ENCODE measurements at places on chromosomes 3 and 15. TPM values are rescaled to one million over a fixed set of nuclear protein-coding genes. Genes with fewer than 3 reads are reported as not detected.

HCN4 gene
- 0.49 TPM for polyA plus RNA-seq

C3orf33 gene
- 12.5 TPM for polyA plus RNA-seq

SH2D7 gene
- 2.6 TPM for polyA plus RNA-seq

SETMAR gene
- polyA plus RNA-seq = 15.5 TPM

NECTIN3 gene
- polyA plus RNA-seq = 35.0 TPM

A4GNT gene
- polyA plus RNA-seq = 0.07 TPM

GPR149 gene
- polyA plus RNA-seq = not detected

SEMA3G gene
- 2.9 TPM for polyA plus RNA-seq

SNX33 gene
- polyA plus RNA-seq = 16.6 TPM

RHOA gene
- 332 TPM for polyA plus RNA-seq

SEMA5B gene
- 5.4 TPM for polyA plus RNA-seq

VGLL4 gene
- 49.6 TPM for polyA plus RNA-seq

AHSG gene
- 1.8 TPM for polyA plus RNA-seq

PLIN1 gene
- polyA plus RNA-seq = 0.34 TPM

ZXDC gene
- polyA plus RNA-seq = 35.9 TPM

CCDC33 gene
- 2.2 TPM for polyA plus RNA-seq

AADACL2 gene
- polyA plus RNA-seq = 0.01 TPM

ACKR2 gene
- polyA plus RNA-seq = 2.6 TPM

P2RY14 gene
- 2.8 TPM for polyA plus RNA-seq

SEC22A gene
- polyA plus RNA-seq = 16.5 TPM

GOLGA8Q gene
- 1.4 TPM for polyA plus RNA-seq

MCTP2 gene
- 18.7 TPM for polyA plus RNA-seq

CDC25A gene
- 5.3 TPM for polyA plus RNA-seq

CCDC39 gene
- polyA plus RNA-seq = not detected

GOLGA6A gene
- polyA plus RNA-seq = 0.15 TPM

TRANK1 gene
- polyA plus RNA-seq = 10.7 TPM

RBMS3 gene
- 10.8 TPM for polyA plus RNA-seq

TTLL3 gene
- polyA plus RNA-seq = 97.4 TPM

ZNF502 gene
- polyA plus RNA-seq = 9.9 TPM

CA12 gene
- 1.0 TPM for polyA plus RNA-seq

GABRA5 gene
- 0.13 TPM for polyA plus RNA-seq

SPINK8 gene
- not detected for polyA plus RNA-seq

WDR93 gene
- 0.30 TPM for polyA plus RNA-seq

MYO5C gene
- 12.8 TPM for polyA plus RNA-seq

EPHB3 gene
- 9.3 TPM for polyA plus RNA-seq

MME gene
- 307 TPM for polyA plus RNA-seq

TRH gene
- polyA plus RNA-seq = 0.16 TPM

ASB14 gene
- 0.78 TPM for polyA plus RNA-seq

TMEM108 gene
- 2.8 TPM for polyA plus RNA-seq

SLC28A2 gene
- polyA plus RNA-seq = 16.8 TPM

PLSCR2 gene
- 0.79 TPM for polyA plus RNA-seq

TRAIP gene
- polyA plus RNA-seq = 7.4 TPM

KNG1 gene
- polyA plus RNA-seq = 5.1 TPM

PLSCR4 gene
- 38.8 TPM for polyA plus RNA-seq

GCNT3 gene
- 16.3 TPM for polyA plus RNA-seq

ERICH6 gene
- 0.09 TPM for polyA plus RNA-seq

ATOSA gene
- 38.1 TPM for polyA plus RNA-seq

EAF2 gene
- 6.0 TPM for polyA plus RNA-seq

SRPRB gene
- polyA plus RNA-seq = 55.9 TPM
